ENCODE measurements at places on chromosomes 4 and X.

GRCh38 chr4:87543835-87544461 lies 14.8 kb upstream of the SPARCL1 start:
- no peak for DNase-seq

DNA sequence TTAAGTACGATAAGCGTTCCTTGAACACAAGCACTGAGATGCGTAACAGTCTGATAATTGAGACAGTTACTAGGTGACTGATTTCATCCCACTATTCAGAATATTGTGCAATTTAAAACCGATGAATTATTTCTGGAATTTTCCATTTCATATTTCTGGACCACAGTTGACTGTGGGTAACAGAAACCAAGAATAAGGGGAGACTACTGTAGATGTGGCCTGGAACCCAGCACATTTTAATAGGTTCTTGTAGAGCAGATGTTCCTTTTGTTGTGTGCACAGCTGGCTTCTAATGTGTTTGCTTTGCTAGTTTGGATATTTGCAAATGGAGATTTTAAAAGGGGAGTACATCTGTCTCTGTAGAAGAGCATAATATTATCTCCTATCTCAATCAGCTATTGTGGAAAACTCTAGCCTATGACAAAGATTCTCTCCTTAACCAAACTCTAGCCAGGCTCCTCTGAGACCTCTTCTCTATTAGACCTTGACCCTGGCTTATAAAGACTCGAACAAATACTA lies 16.4 kb downstream of the NAAA start:
- no peak for DNase-seq

DNA sequence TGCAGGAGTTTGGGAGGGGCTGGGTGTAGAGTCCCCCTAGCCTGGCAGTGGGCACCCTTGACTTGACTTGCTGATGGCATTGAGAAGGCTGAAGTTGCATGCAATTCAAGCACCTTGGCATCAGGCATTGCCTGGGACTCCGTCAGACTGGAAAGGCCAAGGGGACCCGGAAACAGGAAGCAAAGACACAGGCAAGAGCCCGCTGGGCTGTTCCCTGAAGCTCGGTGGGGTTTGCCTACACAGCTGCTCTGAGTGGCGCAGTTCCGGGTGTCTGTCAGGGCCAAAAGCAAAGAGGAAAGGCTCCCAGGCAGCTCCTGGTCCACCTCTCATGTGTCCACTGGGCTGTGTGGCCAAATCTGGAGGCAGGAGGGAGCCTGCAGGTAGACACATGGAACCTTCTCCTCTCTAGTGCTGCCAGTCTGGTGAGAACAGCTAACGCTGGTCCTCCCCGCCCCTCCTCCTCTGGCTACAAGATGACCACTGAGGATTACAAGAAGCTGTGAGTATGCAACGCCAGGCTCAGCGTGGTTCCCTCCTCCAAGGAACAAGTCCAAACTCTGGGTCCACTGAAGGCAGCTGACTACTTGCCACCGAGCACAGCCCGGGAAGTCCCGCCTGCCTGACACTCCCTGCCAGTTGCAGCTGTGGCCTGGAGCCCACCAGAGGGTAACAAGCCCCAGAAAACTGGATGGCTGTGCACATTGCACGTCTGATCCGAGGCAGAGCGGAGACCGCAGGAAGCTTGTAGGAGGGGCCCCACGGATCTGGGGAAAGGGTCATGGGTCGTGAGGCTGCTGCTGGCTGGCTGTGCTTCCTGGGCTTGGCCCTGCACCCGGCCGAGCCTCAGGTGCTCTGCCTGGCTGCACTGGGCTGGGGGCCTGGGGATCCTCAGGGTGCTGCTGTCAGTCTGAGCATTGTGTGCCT lies 20.1 kb downstream of the ZNF185 start:
- no peak for DNase-seq

DNA sequence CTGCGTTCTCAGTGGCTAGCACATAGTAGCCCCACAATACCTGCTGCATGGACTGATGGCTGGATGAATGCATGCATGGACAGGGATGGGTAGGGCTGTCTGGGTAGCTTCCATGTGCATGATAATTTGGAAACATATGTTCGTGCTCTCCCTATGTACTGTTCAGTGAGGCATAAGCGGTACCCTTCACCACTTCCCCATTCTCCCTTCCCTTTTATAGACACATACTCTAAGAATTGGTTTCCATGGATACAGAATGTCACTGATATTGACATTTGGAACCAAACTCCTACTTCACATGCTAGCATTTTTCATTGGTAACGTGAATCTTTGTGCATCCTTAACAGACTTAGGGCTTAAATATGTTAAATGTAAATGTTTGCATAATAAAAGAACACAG lies 20.4 kb downstream of the USP46 start:
- no peak for DNase-seq

DNA sequence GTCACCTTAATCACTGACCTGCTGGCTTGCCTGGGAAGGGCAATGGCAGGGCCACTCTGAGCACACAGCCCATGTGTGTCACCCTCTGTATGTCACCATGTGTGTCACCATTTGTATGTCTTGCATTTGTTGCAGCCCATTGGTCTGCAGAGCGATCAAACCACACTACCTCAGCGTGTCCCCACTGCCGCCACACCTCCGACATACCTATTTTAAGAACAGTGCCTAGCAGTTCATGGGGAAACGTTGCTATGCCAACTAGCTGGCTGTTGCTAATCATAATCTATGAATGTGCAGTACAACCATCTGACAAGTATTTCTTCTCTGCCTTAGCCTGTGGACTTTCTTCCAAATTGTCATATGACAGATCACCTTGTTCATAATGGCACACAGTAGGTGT lies 8.0 kb upstream of the CRMP1 start:
- no peak for DNase-seq

- no peak for DNase-seq
Observed at GRCh38 chr4:168507178-168507815, 10.4 kb downstream of the PALLD start.

- no peak for DNase-seq
Observed at GRCh38 chr4:154822775-154823174, 41.7 kb downstream of the RBM46 start.
